ENCODE measurements at places on chromosomes 3 and 15.

- DNase-seq = no peak
- H3K27ac ChIP-seq = no peak overlapping the region
- no peak overlapping the region for H3K4me3 ChIP-seq
- H3K36me3 ChIP-seq = no peaks in the 10 kb centered on the region
- H3K27me3 ChIP-seq = no peaks in the 10 kb centered on the region
These were observed 266.8 kb upstream of the NECTIN3 start for GRCh38 chr3:110804856-110805255.

GRCh38 chr3:5226783-5227182 is 39.3 kb downstream of the EDEM1 start:
- no peak overlapping the region for H3K27ac ChIP-seq
- peaks cover 23% of the 10 kb centered on the region for H3K27me3 ChIP-seq
- H3K4me1 ChIP-seq = no peaks in the 10 kb centered on the region
- DNase-seq = no peak
- H3K36me3 ChIP-seq = no peaks in the 10 kb centered on the region
- H3K4me3 ChIP-seq = no peak overlapping the region

- no peak for DNase-seq
- no peak overlapping the region for H3K4me3 ChIP-seq
- H3K27me3 ChIP-seq = no peaks in the 10 kb centered on the region
- H3K27ac ChIP-seq = no peak overlapping the region
- no peaks in the 10 kb centered on the region for H3K4me1 ChIP-seq
These were observed 80.6 kb downstream of the OXSM start for GRCh38 chr3:25870452-25870851.

DNA sequence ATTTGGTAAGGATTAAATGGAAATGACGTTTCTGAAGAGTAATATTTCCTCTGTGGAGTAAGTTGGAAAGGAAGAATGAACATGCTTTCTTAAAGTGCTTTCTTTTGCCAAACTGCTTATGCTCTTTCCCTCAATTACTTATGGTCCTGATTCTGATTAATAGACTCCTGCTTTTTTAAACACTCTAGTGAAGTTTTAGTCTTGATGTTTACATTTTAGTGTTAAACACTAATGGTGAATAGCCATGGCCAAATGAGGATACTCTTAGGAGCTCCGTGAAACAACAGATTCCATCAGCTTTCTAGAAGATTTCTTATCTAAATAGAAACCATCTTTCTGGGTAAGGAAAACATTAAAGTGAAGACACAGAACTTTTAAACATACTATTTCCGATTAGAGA is 117.6 kb downstream of the P3H2 start:
- H3K4me1 ChIP-seq = peaks cover 6% of the 10 kb centered on the region
- H3K36me3 ChIP-seq = no peaks in the 10 kb centered on the region
- no peak overlapping the region for H3K4me3 ChIP-seq
- H3K27ac ChIP-seq = no peak overlapping the region

DNA sequence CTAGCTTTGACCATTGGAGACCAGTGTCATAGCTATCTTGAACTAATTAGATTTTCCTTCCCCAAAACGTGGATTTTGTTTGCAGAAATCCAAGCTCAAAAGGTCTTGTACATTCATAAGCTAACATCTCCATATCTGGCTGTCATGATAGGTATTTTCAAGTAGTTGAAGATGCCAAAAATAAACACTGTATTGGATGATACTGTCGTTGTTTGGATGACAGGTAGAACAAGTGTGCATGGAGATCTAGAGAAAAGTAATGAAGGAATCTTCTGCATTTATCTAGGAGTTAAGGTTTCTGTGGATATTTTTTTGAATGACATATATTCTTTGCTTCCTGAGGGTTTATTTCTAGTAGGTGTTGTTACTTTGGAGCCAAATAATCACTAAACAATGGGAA is 1696.1 kb downstream of the SI start:
- H3K27me3 ChIP-seq = no peaks in the 10 kb centered on the region
- H3K4me3 ChIP-seq = no peak overlapping the region
- DNase-seq = no peak
- no peak overlapping the region for H3K27ac ChIP-seq

DNA sequence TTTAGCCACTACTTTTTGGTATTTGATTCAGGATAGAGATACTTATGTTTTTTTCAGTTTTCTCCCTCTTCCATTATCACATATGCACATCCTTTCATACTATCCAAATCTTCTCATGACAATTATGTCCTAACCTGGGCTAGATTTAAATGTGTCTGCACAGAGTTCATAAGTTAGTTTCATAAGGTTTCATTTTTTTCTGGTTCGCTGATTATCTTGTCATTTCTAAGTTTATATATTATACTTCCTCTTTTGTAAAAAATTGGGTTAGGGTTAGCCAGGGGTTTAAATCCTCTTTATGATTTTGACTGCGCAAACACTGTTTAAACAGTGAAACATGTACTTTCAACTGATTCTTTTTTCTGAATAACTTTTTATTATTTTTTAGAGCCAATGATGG is 148.6 kb downstream of the SST start:
- no peaks in the 10 kb centered on the region for H3K36me3 ChIP-seq
- H3K4me3 ChIP-seq = no peak overlapping the region
- H3K27me3 ChIP-seq = no peaks in the 10 kb centered on the region
- peaks cover 4% of the 10 kb centered on the region for H3K4me1 ChIP-seq

DNA sequence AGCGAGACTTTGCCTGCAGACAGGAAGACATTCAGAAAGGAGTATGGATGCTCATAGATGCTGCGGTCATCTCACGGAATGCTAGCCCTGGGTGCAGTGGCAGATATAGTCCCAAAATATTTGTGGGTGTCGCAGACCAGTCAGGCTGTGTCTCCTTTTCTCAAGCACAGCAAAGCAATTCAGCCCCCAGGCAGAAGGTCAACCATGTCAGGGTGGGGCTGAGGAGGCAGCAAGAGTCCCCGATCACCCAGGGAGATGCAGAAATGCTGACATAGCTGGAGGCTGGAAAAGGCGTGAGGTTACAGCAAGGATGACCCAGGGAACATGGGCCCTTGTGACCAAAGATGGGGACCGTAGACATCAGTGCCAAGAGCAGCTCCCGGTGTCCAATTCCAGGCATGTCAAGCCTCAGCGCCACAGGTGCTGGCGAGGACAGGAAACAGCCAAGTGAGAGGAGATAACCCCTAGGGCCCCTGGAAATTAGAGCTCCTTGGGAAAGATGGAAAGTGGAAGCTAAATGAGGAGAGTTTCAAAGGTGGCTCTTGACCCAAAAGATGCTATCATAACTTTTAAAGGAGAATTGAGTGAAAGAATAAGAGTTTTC is 81.2 kb upstream of the ABHD17C start:
- H3K27ac ChIP-seq = no peak overlapping the region
- no peak for DNase-seq
- peaks cover 13% of the 10 kb centered on the region for H3K4me1 ChIP-seq

All from left ventricle myocardium inferior (tissue), 1 donor.